ENCODE measurements at places on chromosomes 6 and 20.
A peak's percentile ranks its signal among the peaks of the same experiment; 100 is the strongest.

DNA sequence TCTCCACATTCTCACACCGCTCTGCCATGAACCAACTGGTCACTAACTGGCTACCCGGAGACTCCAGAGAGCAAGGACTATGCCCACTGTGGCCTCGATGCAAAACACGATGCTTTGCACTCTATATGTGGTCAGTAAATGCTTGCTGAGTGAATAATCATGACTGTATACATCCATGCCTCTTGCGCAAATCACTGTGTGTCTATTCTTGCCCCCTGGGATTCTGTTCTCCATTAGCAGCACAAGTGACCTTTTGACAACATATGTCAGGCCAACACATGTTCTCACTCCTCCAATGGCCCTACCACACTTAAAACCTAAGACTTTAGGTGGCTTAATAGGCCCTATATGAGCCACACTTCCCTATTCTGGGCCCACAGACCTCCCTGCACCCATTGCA is 16.9 kb downstream of the KIF16B start:
- no peak for DNase-seq

GRCh38 chr20:16240355-16240754 is 332.9 kb downstream of the KIF16B start:
- DNase-seq: no peak

- no peak for DNase-seq
Observed at GRCh38 chr6:157538168-157538567, 157.2 kb downstream of the ZDHHC14 start.

- DNase-seq: no peak
Observed at GRCh38 chr6:118876198-118876597, 17.8 kb upstream of the ASF1A start.

GRCh38 chr6:3825331-3825831 is 23.8 kb upstream of the FAM50B start:
- DNase-seq: no peak

DNA sequence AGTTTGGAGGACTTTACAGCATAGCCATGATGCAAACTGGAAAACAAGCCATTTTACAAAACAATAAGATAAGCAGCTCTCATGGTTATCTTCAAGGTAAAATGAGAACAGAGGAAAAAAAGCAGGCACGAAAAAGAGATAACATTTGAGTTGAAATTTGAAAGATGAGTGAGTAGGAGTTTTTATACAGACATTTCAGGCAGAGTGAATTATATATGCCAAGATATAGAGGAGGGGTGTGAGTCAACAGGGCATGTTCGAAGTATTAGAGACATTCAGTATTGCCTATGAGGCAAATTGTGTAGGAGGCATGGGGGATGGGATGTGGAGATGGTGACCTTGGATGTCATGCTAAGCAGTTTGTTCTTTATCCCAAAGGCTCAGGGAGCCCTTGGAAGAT is 240.5 kb upstream of the MAN1A1 start:
- DNase-seq: no peak

DNA sequence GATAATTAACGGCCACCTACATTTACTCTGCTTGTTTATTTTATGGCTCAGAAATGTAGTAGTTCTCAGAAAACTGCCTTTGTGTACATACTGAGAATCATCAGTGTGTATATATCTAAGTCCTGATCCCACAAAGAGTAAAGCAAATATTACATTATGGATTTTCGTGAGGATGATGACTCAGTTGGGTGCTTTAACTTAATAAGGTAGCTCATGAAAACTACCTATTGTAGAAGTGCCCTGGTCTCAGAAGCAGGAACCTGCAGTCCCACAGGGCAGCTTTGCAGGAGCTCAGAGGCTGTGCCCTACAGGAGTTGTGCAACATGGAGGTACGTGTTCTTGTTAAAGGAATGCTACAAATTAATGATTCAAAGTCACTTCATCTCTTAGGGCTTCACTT is 108.2 kb downstream of the PLG start:
- no peak for DNase-seq

GRCh38 chr20:42734660-42735368 is 454.9 kb downstream of the PTPRT start:
- DNase-seq: no peak

DNA sequence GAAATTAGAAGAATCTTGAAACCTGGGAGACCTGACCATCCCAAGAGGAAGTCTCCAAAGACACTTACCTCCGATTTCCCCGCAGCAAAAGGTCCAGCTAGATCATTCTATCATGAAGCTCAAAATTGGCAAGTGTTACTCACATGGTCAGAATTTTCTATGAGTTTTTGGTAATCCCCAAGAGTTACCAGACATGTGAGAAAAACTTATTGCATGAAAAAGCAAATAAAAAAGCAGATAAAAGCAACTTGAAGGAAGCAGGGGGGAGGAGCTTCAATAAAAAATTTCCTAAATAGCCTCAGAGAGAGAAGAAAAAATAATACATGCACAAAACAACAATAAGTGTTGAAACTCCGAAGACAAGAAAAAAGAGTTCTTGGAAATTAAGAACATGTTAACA is 27.3 kb downstream of the VNN1 start:
- no peak for DNase-seq

DNA sequence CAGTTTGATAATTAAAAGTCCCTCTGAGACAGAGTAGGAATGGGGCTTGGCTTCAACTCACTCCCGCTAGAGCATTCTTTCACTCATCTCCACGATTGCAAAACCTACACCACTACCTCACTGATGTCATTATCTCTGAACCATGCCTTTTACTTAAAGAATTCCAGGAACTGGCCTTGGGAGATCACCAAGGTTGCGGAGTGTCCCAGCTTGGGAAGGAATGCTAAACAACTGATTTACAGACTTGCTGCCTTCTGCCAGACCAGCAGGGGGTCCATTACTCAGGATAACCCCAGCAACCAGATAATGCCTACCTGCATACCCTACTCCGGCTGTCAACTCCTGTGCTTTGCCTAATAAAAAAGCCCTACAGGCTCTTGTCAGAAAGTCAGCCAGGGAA is 102.2 kb upstream of the RALGAPA2 start:
- DNase-seq: no peak

- DNase-seq: peak; percentile 45
Observed at GRCh38 chr6:158861686-158862381, 42.7 kb upstream of the EZR start.

DNA sequence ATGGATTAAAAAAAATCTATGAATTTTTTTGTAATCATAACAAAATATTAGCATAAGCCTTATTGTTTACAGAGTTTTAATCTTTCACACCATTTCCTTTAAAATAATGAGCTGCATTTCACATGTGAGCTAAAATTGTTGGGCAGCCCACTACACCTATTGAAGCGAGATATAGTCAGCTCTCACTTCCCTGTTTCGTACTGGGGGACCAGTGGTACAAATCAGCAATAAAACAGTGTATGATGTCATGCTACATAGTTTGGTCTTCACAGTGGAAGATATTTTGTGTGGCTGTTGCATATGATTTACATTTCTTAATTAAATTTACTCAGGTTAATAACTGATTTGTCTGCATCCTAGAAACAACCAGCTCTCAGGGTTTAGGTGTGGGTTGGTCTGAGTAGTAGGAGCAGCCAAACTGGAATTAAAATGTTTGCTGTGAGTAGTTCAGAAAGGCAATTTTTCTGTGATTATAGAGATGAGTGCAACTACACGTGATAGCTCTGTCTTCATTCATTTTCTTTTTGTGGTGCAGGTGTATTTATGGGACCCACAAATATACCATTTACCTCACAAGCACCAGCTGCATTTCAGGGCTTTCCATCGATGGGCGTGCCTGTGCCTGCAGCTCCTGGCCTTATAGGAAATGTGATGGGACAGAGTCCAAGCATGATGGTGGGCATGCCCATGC is 99.3 kb downstream of the B3GAT2 start:
- no peak for DNase-seq

DNA sequence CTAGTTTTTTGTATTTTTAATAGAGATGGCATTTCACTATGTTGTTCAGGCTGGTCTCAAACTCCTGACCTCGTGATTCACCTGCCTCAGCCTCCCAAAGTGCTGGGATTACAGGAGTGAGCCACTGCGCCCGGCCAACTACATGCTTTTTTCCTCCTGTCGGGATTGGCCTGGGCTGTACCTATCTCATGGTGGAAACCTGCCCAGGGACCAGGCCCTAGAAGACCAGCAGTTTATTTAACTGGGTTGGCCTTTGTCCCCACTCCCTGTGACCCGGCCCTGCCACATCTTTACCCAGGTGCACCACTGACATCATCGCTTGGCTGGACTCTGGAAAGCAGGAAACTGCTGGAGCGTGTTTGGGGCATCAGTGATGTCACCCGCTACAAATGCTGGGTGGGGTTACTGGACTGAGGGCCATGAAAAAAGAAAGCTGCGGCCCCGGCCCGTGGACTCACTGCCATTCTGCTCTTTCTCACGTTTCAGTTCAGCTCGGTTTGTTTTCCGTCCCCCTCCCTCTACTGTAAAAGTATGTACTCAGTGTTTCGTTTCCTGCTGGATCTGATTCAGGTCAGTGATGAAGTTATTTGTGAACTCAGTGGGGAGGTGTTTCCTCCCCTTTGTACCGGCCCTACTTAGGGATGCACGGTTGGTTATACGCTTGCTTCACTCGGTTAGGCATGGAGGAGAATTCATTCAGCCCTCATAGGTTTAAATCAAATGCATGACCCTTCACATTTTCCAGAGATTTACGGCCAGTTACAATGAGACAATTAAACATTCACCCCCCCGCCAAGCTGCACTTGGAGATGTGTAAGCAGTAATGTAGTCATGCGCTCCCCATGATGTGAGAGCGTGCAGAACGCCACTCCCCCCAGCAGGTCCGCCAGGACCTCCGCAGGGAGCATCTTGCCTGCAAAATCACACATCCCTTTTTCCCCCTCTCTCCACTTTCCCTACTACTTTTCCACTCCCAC is 179.3 kb downstream of the MTHFD1L start:
- peak; percentile 91 for DNase-seq

GRCh38 chr6:45991189-45991588 is 24.5 kb downstream of the CLIC5 start:
- DNase-seq: no peak

- peak; percentile 70 for DNase-seq
Observed at GRCh38 chr6:150142097-150142669, 661 bp upstream of the PPP1R14C start.

DNA sequence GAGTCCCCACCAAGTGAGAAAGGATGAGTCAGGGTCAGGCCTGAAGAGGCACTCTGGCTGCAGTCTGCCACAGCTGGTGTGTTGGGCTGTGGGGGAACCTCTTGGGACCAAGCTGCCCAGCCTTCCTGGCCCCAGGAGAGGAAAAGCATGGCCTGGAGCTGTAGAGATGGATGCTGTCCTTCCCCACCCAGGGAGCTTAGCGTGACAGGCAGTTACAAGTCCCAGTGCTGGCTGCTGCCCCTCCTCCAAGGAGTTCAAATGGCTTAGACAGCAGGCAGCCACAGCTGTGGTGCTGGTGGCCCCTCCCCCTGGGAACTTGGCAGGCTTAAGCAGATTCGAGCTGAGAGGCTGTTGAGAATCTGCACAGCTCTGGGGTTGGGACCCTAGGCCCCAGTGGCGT is 253.2 kb downstream of the PLCB1 start:
- DNase-seq: peak; percentile 28

DNA sequence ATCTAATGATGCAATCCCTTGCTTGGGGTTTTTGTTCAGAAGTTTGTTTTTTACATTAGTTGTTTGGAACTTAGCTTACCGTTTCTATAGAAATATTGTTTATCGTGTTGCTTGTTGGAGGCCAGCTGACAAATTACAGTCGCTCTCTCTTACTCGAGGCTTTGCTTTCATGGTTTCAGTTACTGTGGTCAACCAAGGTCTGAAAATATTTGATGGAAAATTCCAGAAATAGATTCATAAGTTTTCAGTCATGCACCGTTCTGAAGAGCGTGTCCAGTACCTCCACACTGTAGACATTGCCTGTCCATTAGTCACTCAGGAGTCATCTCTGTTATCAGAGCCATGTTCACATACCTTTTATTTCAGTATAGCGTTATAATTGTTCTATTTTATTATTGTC is 47.9 kb downstream of the DEK start:
- DNase-seq: no peak

- no peak for DNase-seq
Observed at GRCh38 chr6:36139431-36139830, 9.1 kb downstream of the MAPK13 start.

- DNase-seq: no peak
Observed at GRCh38 chr6:36414481-36414880, 27.0 kb upstream of the ETV7 start.

GRCh38 chr6:150409576-150410066 is 40.8 kb downstream of the IYD start:
- DNase-seq: peak; percentile 80

DNA sequence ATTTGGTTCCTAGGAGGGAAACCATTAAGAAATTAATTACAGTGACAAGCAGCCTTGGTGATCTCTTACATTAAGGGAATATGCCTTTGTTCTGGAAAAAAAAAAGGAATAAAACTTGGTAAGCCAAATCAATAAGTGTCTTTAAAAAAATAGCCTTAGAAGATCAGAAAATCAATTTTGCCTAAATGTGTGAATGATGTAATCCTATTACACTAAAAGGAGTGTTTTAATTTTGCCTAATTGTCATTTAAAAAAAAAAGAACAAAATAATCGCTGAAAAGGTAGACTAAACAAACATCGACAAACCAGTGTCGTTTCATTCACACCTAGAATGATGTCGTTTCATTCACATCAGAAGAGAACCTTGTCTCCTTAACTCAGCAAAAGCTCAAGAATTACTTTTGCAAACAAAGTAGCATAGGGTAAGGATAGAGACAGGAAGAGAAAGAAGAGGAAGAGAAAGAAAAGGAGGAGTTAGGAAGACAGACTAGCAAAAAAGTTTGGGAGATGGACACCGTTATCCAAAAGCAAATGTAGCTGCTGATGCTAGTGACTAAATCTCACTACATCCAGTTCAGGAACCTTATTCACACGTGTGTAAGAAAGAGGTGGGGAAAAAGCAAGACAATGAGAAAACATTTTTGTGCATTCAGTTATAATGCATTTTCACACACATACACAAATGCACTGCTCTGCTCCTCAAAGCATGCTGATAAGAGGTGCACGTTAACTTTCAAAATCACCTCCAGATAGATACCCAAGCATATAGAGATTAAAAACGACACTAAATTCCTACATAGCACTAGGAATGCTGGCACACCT is 60.6 kb downstream of the HIVEP2 start:
- no peak for DNase-seq

DNA sequence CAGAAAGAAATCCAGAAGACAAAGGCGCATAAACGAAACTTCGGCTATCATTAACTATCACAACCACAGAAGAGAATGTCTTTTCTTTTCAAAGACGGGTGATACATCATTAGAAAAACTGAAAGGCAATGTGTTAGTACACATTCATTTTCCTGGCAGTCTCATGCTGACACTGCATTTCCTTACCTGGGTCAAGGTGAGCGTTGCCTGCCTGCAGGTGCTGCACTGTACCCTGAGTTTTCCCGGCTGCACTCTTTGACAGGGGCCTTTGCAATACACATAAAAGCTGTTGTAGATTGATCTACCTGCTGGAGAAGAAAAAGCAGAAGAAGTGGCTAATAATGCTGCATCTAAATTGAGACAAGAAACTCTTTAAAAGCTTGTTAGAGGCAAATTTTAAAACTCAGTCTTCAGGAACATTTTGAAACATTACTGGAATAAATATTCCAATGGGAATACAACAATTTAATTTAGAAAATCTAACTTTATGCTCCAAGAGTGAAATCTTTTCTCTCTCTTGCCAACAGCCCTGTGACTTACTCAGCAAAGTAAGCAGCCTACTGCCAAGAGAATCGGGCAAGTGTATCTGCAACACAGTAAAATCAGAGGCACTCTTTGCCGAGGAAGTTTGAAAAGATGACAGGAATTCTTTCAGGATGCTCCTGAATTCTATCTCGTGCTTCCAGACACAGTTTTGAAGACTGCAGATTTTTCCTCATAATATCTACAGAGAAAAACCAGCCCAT is 526.4 kb downstream of the PRKN start:
- DNase-seq: no peak

All from NCI-H345 (cell line).